ENCODE measurements at places on chromosomes 7 and 10.

DNA sequence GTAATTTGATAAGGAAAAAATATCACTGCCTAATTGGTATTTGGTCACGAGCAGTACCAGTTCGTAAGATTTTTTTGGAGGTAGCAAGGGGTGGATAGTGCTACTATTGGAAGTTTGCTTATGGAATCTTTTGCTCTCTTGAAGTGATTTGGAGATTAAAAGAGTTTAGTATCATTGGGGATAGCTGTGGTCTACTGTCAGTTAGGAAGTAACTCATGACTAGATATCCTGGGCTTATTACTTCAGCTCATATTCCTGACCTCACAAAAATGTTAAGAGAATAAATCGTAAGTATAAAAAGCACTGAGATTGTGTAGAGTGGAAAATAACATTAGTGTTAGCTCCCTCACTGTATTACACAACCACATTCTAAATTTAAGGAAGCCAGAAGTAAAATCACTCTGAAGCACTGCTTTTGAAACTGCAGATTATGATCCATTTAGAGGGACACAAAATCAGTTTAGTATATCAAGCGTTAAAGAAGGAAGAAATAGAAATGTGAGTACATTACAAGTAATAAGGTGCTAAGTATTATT, 22.6 kb downstream of the SGPL1 start:
- DNase-seq = no peak

GRCh38 chr7:157437519-157438061, 100.8 kb downstream of the DNAJB6 start:
- no peak for DNase-seq

GRCh38 chr10:88088441-88089340, 225.3 kb downstream of the PTEN start:
- DNase-seq = peak; percentile 94

DNA sequence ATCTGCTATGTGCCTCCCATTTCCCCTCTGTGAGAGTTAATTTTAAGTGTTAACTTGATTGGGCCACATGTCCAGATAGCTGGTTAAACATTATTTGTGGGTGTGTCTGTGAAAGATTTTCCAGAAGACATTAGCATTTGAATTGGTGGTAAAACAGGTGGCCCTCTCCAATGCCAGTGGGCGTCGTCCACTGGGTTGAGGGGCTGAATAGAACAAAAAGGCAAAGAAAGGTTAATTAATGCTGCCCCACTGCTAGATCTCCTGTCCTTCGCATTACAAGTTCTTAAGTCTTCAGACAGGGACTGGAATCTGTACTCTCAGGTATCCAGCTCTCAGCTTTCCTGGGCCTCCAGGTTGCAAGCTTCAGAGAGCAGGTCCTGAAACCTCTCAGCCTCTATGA, 1160.9 kb upstream of the LRRN3 start:
- DNase-seq = no peak

- peak; percentile 75 for DNase-seq
Measured at GRCh38 chr10:78047314-78047891, 13.7 kb downstream of the RPS24 start.

DNA sequence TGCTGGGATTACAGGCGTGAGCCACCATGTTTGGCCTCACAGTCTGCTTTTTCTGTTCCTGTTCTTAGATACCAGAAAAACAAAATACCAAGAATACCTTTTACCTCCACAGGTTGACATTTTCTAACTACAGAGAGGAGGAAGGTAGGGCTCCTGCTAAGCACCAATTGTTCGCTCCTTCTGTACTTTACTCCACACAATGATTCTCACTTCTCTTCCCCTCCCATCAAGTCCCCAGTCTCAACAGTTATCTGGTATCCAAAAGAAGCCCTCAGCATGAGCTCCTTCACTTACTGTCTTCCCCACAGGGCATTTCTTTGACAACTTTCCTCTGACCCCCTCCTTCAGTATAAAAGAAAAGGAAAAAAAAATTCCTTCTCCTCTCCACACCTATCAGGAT, 47.7 kb upstream of the ZNF800 start:
- DNase-seq = no peak

- no peak for DNase-seq
Measured at GRCh38 chr10:73379064-73379748, 20.5 kb upstream of the CFAP70 start.

DNA sequence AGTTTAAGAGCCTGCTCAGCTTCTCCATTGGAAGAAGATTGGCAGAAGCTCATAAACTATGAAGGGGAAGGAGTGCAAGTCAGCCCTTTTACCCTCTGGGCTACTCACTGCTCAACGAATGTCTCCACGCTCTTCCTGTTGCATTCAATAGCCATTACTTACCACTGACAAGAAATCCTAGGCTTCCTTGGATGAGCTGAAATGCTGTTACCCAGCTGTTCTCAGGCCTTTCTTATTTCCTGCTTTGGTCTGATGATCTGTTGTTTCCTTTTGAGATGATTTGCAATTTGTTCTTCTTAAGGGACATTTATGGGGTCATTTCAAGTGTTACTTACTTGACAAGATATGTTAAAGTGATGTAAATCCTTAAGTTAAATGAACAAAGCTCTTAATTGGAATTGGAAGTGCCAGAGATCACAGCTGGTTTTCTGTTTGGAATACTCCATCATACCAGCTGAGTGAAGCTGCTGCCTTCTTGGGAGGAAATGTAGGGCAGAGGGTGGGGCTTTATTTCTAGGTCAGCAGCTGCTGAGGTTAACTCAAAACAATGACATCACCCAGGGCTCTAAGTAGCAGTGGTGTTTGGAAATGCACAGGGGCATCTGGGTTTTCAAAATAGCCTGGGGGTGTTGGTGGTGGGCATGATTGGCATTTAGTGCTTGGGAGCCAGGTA, 170.0 kb downstream of the PRKCQ start:
- peak; percentile 52 for DNase-seq

DNA sequence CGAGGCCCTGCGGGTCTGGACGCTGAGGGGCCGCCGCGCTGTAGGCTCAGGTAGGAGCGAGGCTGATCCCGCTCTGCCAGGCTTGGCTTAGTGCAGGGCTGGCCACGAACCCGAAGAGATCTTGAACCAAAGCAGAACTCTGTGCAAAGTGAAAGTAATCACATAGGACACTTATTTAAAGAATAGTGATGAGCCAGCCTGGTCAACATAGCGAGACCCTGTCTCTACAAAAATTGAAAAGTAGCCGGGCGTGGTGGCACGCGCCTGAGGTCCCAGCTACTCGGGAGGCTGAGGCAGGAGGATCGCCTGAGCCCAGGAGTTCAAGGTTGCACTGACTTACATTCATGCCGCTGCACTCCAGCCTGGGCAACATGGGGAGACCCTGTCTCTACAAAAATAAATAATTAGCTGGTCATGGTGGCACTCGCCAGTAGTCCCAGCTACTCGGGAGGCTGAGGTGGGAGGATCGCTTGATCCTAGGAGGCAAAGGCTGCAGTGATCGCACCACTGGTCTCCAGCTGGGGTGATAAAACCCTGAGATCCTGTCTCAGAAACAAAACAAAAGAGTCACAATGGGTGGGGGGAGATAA, 541 bp downstream of the ZSCAN25 start:
- DNase-seq = no peak

DNA sequence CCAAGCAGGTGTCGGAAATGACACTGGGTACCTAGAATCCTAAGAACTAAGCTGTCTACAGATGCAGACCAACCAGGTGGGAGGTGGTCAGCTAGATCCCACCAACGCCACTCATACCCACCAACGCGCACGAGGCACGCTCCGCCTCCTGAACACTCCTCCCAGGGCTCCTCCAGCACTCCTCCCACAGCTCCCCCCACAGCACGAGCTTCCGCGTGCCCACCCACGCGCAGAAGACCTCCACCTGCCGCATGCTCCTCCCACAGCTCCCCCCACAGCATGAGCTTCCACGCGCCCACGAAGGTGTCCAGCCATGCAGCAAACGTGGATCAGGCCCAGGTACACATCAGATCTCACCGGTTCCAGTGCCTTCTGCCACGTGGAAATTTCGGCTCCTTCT, 196.0 kb downstream of the MAD1L1 start:
- DNase-seq = no peak

DNA sequence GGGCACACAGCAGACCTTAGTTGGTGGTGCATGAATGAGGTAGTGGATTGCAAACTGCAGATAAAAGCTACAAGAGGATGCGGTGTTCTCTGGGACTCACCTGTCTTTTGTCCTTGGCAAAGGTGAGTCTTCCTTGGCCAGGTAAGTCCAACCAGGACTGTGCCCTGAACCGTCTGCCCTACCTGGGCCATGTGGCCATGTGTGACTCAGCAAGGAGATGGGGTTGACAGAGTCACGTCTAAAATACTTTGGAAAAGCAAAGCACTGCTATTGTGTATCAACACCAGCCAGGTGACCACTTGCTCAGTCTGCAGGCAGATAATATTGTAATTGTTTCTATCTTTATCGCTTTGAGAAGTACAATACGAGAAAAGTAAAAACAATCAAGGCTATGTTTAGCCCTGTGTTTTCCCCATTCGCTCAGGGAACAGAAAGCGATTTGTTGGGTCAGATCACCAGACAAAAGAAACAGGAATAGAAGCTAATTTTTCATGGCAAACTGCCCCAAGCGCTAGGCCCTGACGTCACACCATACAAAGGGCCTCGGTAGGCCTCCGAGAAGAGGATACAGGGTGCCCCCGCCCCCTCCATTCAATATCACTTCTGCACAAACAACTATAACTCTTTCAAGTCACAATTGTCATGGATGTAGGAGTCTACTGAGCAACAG, 57.3 kb downstream of the FAM53B start:
- DNase-seq = no peak

DNA sequence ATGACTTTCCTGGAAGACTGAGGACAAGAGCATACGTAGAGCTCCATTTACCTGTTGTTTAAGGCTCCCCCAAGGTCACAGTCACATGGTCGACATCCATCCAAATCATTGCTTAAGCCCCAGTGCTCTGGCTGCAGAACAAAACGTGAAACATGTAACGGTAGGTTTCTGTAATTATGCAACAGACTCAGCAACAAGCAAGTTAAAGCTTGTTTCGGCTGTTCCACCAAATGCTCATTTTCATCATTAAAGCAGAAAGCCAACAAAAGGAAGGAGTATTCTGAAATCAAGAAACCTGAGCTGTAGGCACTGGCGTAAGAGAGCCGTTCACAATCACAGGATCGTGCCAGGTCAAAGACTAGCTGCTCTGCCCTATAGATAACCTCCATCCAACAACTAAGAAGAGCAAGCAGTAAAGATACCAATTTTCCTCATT, 30.0 kb downstream of the LAMB1 start:
- DNase-seq = peak; percentile 94

- no peak for DNase-seq
Measured at GRCh38 chr7:115007751-115008150, 85.9 kb downstream of the MDFIC start.

GRCh38 chr7:1461646-1462375, 2.5 kb upstream of the MICALL2 start:
- no peak for DNase-seq

DNA sequence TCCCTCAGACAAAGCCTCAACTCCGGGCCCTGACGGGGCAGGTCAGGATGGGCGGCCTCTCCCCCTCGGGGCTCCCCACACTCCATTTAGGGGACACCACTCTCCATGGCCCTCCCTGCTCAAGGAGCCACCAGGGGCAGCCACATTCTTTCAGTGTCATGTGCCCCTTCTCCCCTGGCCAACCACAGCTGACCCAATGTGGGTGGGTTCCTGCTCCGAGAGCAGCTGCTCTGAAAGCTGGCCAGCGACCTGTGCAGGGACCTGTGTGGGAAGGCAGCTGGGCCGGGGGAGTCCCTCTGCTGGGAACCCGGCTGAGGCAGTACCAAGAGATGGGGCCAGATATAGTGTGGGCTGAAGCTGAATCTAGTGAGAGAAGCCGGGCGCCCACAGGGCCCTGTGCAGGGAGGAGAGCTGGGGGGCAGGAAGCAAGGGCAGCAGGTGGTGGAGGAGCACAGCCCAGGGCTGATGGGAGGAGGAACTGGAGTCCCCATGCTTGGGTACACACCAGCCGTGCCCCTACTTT, 40.6 kb upstream of the NPFFR1 start:
- no peak for DNase-seq

DNA sequence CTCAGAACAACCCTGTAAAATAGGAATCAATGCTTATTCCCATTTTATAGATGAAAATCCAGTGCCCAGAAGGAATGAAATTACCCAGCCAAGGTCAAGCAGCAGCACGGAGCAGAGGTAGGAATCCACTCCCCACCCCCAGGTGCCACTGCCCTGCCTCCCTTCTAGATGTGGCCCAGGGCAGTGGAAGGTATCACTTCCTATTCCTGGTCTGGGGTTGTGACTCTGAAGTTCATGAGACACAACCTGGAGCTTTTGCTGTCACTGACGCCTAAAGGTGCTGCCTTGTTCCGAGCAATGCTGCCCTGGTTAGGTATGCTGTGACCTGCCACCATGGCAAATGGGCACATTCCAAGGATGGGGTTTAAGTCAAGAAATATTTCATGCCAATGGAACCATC, 53.6 kb downstream of the PIK3AP1 start:
- no peak for DNase-seq

GRCh38 chr7:50735333-50735732, 47.4 kb downstream of the GRB10 start:
- DNase-seq = no peak

DNA sequence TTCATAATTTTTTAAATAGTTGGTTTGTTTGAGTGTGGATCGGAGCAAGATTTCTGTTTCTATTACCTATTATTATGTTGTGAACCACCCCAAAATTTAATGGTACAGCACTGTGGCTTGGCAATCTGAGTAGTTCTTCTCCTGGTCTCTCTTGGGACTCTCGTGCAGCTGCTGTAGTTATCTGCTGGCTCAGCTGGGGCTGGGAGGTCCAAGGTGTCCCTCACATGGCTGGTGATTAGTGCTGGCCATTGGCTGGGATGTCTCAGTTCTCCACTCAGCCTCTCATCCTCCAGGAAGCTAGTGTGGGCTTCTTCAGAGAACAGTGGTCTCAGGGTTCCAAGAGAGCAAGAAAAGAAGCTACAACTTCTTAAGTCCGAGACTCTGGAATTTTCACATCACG, 15.4 kb downstream of the NPFFR1 start:
- no peak for DNase-seq

DNA sequence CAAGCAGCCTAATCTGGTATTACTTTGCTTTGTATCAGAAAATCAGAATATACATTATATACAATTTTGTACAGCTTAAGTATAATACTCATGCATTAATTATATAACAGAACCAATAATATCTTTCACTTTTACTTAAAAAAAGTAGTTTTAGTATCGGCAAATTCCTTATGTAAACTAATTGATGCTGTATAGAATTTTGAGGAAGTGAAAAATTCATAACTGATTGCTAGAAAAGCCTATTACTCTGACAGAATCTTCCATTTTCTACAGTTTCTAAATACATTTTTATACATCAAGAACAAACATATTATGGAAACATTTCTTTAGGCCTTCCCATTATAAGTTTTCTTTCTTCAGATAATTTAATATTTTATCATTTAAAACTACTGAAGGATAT, 124.0 kb upstream of the GPR22 start:
- DNase-seq = no peak

- DNase-seq = no peak
Measured at GRCh38 chr10:47109906-47110305, 190.1 kb upstream of the GDF10 start.

DNA sequence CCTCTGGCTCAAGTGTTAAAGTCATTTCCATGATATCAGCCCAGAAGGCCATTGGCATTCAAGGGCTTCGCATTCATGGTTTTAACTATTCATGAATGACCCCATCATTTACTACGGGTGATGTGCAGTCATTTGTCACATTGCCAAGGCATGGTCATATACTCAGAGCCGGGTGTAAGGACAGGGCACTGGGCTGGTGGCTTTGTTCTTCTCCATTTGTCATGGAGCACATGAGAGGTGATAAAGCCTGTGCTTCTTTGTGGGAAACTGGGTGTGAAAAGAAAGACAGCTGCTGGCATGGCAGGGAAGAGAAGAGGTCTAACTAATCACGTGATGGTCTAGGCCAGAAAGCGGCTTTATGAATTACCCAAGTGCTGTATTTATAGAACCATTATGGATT, 132.2 kb upstream of the PLXNA4 start:
- DNase-seq = no peak

Data from bronchial epithelial cell (primary cell).